ENCODE measurements at places on chromosomes 5 and 9.

DNA sequence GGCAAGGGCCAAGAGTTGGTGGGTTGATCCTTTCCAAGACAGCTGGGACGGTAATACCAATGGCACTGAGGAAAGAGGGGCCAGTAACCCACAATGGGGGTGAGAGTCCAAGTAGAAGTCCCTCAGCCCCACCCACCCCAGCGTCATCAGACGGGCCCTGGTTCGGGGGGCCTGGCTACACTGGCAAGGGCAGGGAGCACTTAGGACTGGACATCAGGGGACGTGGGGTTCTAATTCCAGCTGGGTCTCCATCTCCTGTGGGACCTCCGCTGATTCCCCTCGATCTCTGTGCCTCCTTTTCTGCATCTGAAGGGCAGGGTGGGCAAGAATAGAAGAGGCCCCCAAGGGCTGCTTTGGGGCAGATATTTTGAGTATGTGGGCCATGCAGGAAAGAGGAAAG is 53.5 kb upstream of the FCN1 start:
- DNase-seq = peak; percentile 25

DNA sequence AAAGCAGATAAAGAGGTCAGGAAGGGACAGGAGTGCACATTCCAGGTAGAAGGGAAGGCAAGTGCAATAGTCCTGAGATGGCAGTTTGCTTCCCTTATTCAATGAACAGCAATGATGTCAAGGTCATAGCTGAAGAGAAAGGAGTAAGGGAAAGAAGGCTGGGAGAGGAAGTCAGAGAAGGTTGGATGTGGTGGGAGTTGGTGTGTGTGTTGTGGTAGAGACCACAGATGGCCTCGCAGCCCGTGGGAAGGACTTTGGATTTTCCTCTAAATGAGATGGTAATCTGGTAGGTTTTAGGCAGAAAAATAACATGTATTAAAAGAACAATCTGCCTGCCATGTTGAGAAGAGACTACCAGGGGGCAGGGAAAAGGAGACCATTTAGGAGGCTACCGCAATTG is 25.1 kb upstream of the LPAR1 start:
- no peak for DNase-seq

- no peak for DNase-seq
Observed at GRCh38 chr9:81772144-81772543, 82.8 kb upstream of the TLE1 start.

DNA sequence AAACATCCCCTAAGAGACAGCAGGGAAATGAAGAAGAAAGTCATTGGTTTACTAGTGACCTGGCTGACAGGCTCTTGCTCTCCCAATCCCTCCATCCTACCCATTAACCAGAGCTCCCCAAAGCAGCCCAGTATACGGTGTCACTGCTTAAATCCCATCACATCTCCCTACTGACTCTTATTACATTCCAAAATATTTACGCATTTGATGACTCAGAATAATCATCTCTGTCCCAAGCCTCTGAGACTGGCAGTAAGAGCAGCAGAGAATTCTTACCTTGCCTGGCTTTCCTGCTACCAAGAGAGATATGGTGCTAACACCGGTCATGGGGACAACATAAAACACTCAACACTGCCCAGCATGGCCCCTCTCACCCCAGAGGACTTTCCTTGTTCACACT is 20.2 kb upstream of the WHRN start:
- no peak for DNase-seq

GRCh38 chr5:102946971-102947370 is 173.0 kb downstream of the GIN1 start:
- no peak for DNase-seq

GRCh38 chr9:132670457-132671391 is at the start of gene GTF3C4:
Gene GTF3C4, plus strand, starts transcription at chr9:132670464. Its CDS starts 135 bp downstream, at chr9:132670599.
- peak; percentile 84 for DNase-seq

- no peak for DNase-seq
Observed at GRCh38 chr9:115191667-115192066, 73.7 kb upstream of the TNC start.

DNA sequence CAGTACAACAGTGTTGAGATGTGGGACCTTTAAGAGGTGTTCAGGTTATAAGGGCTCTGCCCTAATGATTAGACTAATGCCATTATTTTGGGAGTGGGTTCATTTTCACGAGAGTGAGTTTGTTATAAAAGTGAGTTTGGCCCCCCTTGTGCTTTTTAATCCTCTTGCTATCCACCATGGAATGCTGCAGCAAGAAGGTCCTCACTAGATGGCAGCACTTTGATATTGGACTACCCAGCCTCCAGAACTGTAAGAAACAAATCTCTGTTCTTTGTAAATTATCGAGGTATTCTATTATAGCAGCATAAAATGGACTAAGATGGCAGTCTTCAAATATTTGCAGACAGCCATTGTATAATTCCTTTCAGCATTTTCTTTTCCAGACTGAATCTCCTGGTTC is 212.4 kb downstream of the LRRC70 start:
- DNase-seq = no peak

DNA sequence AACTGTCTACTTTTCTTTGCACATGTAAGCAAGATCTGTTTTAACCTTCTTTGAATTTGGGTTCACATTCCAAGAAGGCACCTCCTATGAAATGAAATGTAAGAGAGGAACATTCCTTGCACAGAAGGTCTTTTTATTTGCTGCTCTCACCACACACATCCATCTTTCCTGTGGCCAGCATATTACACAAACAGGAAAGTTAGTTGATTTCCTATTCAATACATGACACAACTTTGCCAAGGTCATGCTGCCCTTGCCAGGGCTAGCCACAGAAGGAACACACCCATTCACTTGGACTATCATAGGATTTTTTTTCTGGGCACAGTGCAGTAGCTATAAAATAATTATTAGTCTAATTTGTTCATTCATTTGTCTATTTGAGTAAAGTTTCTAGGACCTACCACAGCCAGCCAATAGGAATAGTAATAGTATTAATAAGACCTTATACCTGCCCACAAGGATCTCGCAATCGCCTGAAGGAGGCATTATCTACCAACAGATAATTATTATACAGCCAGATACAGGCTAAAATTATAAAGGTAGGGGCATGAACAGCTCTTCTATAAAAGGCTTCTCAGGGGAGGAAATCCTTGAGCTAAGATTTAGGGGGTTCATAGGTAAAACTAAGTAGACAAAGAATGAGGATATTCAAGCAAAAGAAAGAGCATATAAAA is 78.1 kb upstream of the NREP start:
- DNase-seq = no peak

DNA sequence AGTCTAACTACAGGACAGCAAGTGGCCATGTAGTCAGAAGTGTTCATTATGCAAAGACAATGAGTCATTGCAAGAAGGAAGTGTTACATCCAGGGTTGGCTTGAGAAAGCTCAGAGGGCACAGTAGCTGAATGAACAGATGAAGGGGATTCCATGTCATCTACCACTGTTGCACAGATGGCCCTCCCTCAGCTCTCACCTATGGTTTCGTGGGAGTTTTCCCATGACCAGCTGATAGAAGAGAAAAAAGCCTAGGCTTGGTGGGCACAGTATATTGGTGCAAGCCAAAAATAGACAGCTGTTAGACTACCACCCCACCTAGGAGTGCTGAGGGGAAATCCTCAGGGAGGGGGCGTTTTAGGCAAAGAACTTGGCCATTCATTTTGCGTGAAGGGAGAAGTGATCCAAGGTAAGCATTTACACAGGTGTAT is 217.0 kb downstream of the DMRT2 start:
- no peak for DNase-seq

DNA sequence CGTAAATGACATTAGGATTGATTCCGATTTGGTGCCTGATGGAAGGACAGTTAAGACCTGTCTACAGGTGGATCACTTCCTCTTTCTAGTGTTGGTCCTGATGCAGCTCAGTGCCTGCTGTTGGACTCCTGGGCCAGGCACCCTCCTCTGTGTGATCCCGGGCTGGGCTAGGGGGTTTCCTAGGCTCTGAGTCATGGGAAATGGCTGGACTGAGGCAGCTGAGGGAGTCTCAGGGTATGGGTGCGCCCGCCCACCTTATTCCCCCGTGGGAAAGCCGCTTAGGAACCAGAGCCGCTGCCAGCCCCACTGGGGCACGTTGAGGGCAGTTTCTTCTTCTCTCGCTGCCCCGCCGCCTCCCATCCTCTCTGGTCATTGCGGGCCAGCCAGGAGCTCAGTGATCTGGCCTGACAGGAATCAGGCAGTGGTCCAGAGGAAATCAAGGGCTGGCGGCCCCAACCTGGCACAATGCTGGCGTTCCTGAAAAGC is 12.9 kb downstream of the TCF7 start:
- DNase-seq = peak; percentile 88

- no peak for DNase-seq
Observed at GRCh38 chr9:134441227-134442084, 115.2 kb downstream of the RXRA start.

- no peak for DNase-seq
Observed at GRCh38 chr5:57777174-57777581, 294.6 kb upstream of the ACTBL2 start.

DNA sequence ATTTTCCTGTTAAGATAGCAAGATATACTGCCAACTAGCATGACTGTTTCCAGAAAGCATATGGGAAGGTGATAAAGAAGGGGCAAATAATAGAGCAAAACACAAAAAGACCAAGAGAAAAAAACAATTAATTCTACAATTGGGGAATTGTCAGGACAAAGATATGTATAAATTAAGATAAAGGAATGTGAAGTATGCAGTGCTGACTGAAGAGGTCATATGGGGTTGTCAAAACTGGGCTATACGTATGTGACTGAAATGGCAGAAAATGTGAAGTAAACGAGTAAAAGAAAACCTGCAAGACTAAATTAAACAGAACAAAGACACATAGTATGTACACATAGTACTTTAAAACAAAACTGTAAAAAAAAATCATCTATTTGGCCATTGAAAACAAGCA is 222.3 kb downstream of the ARL15 start:
- no peak for DNase-seq

DNA sequence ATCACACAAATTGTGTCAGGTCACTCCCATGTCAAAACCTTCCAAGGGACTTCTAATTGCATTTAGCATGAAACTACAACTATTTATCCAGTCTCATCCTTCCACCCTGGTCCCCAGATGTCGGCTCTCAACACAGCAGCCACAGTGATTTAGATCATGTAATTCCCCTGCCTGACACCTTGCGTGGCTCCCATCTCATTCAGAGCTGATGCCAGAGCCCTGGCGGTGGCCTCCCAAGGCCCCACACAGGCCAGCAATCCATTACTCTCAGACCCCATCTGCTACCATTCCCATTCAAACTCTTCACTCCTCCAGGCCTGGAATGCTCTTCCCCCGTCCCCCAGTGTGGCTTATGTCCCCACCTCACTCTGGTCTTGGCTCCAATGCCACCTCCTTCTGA is 2.4 kb downstream of the SLC35D2 start:
- DNase-seq = no peak

DNA sequence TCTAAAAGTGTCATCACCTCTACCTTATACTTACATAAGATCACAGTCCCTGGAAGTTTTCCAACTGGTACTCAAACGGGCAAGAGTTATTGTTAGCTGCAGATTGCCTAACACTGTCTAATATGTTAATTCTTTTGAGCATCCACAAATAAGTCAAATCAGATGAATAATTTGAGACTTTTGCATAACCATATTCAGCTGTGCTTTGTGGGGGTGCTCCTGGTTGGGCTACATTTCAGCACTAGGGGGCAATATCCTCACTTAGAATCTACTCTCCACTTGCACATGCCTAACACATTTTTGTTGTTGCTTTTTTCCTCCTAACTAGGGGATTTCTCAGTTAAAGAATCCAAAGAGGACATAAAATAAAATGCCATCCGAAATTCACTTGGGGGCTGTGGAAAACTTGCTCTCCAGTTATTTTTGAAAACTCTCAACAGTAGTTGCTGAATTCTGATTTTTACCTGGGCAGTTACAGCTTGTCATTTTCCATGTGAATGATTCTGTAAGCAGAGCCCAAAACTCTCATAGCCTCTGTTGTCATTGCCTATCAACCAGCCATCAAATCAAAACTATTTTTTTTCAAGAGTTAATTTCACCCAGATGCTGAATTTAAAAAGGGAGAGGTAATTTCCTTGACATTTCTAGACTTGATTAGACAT is 71.5 kb downstream of the TRIM36 start:
- no peak for DNase-seq

- DNase-seq = no peak
Observed at GRCh38 chr9:107176436-107177151, 106.5 kb upstream of the RAD23B start.

DNA sequence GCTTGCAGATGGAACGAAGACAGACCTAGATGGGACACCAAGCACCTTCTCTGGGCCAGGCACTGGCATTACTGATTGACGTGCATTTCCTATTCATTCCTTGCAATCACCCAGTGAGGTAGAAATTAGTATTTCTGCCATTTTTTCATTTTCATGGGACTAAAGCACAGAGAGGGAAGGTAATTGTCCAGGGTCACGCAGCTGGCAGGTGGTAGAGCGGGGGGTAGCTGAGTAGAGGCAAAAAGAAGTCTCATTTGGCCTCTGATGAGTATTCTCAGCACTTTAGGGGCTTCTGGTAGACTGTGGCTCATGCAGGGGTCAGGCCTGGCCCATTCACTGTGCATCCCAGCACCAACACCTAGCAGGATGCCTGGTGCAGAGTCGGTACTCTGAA is 19.5 kb upstream of the DUSP1 start:
- DNase-seq = peak; percentile 24

DNA sequence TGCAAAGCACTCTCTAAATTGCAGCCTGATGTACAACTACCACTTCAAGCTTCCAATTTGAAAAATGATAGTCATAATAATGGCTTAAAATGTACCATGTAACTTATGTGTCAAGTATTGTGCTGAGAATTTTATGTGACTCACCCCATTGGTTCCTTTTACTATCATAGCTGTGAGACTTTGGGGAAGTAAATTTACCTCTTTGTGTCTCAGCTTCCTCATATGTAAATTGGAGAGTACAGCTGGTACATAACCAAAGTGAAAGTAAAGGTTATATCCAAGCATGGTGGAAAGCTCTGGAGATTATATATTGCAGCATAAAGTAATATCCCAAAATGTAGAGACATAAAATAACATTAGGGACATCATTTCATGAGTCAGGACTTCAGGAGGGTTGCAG is 2200.4 kb upstream of the C9orf72 start:
- no peak for DNase-seq

- no peak for DNase-seq
Observed at GRCh38 chr5:19733612-19734495, 254.1 kb downstream of the CDH18 start.

DNA sequence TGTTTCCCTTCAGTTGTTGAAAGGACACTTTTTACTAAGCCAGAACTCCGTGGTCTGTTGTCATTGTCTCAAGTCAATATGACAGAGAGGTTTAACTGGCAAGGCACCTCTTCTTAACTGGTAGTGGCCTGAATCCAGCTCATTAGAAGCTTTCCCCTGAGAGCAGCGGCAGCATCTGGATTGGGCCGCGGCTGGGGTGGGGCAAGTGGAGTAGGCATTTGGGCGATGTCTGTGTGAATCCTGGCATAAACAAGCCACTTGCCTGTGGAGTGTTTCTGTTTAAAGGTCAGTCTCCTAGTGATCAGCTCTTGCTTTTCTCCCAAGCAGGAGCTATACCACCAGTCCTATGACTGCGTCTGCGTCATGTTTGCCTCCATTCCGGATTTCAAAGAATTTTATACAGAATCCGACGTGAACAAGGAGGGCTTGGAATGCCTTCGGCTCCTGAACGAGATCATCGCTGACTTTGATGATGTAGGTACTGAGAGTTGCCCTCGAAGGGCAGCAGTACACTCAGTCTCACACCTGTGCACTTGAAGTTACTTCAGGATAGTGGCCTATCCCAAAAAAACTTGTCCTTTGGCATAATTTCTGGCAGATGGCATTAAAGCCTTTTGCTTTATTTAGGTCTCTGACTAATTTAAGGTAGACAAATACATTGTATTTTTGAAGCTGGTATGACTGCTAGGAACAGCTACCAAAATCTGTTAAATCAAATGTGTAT is 48.9 kb downstream of the CFAP90 start:
- DNase-seq = no peak

- DNase-seq = peak; percentile 88
Observed at GRCh38 chr5:177370488-177371119, 12.9 kb downstream of the RGS14 start.
